ENCODE measurements at places on chromosomes 3 and 15.

- DNase-seq: no peak
Measured at GRCh38 chr3:4656059-4656458, 162.9 kb downstream of the ITPR1 start.

GRCh38 chr3:100563652-100564211 lies 45.7 kb upstream of the ADGRG7 start:
- no peak for DNase-seq

GRCh38 chr3:81953111-81953510 lies 191.7 kb upstream of the GBE1 start:
- no peak for DNase-seq

GRCh38 chr15:70396807-70397206 lies 299.1 kb upstream of the TLE3 start:
- no peak for DNase-seq

DNA sequence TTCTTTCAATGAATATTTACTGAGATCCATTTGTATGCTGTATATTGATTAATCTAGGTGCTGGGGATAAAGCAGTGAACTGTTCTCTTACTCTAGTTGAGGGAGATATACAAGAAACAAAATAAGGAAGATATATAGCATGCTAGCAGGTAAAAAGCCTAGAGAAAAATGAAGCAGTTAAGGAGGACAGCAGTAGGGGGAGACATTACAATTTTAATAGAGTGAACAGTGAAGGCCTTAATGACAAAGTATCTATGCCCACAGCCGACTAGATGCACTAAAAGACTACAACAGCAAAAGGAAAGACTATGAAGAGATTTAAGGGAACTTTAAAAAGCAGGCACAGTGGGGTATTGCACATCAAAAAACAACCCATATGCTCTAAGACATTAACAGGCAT lies 81.4 kb downstream of the XRN1 start:
- no peak for DNase-seq

GRCh38 chr3:114850898-114851297 lies 296.2 kb downstream of the ZBTB20 start:
- DNase-seq: no peak
